ENCODE measurements at places on chromosomes 5 and 9.

DNA sequence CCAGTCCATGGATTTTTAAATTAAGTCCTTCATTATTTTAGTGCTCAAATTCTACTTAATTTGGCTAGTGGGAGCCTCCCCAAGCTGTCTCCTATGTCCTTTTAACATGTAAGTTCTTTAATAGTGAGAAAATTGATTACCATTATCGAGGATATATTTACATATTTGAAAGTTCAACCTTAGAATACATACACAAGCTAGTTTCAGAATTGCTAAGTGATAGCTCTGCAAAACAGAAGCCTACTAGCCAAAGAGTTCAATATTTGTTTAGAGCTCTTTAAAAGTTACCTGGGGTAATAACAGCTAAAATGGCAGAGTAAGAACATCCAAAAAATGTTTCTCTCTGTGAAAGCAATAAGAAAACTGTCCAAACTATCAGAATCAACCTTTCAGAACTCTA is 48.2 kb downstream of the LOX start:
- no peak for DNase-seq

- no peak for DNase-seq
These were observed 29.3 kb downstream of the CSF1R start for GRCh38 chr5:150057052-150057451.

GRCh38 chr9:15843931-15844330 is 291.1 kb downstream of the CCDC171 start:
- DNase-seq, result no peak

DNA sequence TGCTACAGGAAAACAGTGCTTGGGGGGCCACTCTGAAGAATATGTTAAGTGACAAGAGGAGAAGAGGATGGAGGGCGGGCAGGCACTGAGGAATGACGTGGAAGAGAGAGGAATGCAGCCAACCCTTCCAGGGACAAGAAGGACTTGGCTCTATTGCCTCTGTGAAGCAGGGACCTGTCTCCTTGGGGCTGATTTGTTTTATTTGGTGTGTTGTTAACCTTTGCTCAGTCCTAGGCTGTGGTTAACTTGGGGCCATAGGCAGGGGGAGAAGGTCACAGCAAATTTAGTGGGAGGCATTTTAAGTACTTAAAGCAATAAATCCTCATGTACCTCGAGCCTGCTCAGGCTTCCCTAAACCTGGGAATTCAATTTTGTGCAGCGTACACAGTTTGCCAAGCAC is 39.9 kb downstream of the KIF4B start:
- no peak for DNase-seq

GRCh38 chr5:141909212-141909611 is 14.5 kb upstream of the DELE1 start:
- DNase-seq, result no peak

GRCh38 chr5:14870337-14871213 is 1.0 kb downstream of the ANKH start:
- peak; percentile 63 for DNase-seq

DNA sequence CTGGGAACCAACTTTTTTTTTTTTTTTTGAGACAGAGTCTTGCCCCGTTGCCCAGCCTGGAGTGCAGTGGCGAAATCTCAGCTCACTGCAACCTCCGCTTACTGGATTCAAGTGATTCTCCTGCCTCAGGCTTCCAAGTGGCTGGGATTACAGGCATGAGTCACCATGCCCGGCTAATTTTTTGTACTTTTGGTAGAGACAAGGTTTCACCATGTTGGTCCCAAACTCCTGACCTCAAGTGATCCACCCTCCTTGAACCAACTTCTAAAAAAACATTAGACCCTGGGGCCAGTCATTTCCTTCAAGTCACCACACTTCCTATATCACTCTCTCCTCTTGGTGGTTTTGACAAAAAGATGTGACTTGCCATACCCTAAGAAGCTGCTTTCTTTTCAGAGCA is 10.9 kb upstream of the SHROOM1 start:
- DNase-seq, result no peak

- DNase-seq, result no peak
These were observed 14.4 kb downstream of the ELAVL2 start for GRCh38 chr9:23811633-23812032.

GRCh38 chr9:87498046-87498810 is 561 bp downstream of the DAPK1 start:
- DNase-seq, result no peak

DNA sequence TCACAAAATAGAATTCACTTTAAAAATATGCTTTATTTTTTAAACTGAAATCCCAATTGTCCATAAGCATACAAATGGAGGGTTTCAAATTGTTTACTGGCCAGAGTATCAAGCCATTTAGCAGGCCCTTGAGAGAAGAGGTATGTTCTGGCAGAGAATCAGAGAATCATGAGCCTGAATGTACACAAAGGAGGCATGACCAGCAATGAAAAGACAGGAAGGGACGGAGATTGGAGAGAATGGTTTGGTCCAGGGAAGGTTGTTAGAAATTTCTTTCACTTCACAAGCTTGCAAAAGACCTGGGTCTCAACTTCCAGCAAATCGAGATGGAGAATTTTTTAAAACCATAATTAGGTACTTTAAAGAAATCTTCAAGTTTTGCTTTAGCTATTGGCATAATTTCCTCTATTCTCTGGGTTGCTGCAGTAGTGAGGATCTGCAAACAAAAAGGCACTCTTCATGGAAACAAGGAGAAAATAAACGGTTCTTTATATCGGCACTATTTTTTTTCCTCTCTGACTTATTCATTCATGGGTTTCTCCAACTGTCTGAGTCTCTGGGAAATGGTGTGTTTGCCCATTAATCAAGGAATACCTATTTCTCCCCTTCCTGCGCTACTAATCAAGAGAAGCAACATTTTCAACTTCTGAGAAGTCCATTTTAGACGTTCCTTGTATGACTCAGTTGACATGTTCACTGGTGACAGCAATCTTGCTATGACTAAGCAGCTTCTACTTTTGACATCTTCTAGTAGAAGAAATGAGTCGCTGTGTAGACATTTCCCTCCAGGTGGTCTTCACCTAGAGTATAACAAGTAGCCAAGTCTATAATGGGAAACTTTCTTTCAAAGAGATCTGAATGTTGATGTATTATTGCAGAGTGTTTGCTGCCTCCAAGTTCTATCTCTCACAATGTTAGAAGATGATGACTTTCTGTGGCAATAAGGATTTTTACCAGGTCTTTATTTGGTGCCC is 23.1 kb upstream of the ERCC6L2 start:
- DNase-seq, result no peak

DNA sequence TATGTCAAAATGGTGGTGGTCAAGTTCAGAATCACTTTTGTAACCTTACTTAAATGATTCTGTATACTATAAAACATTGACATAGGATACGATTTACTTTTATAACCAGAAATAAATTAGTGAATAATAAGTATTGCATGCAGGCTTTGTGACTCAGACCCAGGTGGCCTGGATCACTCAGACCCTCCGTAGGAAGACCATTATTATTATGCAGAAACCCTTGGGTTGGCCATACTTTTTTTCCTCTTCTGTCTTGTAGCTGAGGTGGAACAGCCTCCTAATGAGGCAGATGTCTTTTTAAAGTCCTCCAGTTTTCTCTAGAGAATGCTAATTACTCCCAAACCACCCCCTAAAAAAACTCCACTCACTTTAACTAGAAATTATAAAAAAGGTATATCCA is 121.9 kb downstream of the LPAR1 start:
- DNase-seq, result no peak

DNA sequence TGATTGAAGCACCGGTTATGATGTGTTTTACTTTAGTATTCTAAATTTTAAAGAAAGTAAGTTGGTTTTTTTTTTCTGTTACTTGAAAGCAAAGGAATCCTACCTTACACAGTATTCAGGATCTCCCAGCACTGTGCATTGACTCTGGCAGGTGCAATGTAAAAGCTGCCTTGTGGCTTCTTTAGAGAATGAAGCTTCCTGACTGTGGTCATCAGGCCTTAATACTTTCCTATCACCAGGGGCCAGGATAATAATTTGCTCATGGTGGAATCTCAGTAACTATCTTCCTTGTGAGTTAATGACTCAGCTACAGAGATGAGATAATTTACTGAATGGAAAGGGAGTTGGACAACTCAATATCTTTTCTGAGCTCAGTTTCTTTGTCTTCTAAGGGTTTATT is 435.5 kb upstream of the ZNF608 start:
- no peak for DNase-seq

GRCh38 chr5:119385136-119385535 is 29.3 kb downstream of the TNFAIP8 start:
- no peak for DNase-seq

- DNase-seq, result no peak
These were observed 86.5 kb downstream of the MTRR start for GRCh38 chr5:7955476-7955875.

GRCh38 chr9:21251190-21251589 is 11.4 kb upstream of the IFNA14 start:
- no peak for DNase-seq

DNA sequence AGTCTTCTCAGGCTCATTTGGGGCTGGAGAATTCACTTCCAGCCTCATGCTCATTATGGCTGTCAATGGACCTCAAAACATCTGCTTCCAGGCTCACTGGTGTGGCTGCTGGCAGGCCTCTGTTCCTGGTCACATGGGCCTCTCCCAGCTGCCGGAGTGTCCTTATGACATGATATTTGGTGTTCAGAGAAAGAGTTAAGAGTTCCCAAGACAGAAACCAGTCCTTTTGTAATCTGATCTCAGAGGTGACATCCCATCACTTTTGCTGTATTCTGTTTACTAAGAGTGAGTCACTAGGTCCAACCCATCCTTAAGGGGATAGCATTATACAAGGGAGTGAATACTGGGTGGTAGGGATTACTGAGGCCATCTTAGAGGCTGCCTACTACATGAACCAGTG is 104.6 kb downstream of the CACNA1B start:
- DNase-seq, result no peak

DNA sequence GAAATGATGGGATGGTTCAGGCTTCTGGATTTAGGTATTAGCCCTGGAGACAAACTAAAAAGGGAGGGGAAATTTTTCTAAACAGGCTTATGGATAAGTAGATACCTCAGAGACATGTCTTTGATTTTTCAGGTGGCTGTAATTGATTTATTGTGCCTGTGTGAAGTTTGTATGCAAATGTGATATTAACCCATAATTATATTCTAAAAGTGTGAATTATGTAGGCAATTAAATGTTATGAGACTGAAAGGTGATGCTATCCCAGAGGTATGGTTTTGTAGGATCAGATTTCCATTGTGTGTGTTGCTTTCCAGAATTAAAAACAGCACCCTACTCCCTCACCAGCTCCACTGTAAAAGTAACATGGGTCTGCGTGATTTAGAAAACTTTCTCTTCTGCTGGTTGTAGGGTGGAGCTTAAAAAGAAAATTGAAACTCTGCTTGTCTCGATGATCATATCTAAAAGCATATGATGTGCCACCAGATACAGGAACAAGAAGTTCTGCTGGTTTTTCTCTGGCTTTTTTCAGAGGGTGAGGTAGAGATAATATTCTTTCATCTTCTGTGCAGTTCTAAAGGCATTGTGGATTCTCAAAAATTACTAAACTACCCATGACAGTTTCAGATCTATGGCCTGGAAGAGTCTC is 71.8 kb upstream of the TAF11L2 start:
- DNase-seq, result no peak

- DNase-seq, result no peak
These were observed 163.4 kb downstream of the HSD17B3 start for GRCh38 chr9:96138616-96139015.

GRCh38 chr5:170437621-170438375 is 48.6 kb upstream of the KCNMB1 start:
- no peak for DNase-seq

- no peak for DNase-seq
These were observed 149.7 kb upstream of the SPRY4 start for GRCh38 chr5:142474431-142475094.

DNA sequence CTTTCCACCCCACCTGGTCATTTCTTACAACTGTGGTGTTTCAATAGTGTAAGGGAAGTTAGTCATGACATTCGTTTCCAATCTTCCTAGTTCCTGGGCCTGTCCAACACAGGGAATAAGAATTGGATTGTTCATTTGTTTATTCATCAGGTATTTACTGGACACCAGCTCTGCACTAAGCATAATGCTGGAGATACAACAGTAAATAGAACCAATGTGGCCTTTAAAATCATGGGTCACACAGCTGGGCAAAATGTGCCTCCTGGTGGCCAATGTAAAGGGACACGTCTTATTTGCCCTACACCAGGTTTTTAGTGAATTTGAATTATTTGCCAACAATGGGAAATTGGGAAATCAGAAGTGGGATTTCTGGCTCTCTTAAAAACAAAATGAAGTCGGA is 10.4 kb downstream of the ABLIM3 start:
- no peak for DNase-seq

GRCh38 chr9:113705928-113706519 is 170.1 kb upstream of the ZNF618 start:
- DNase-seq, result no peak

GRCh38 chr9:1200847-1201251 is 150.7 kb downstream of the DMRT2 start:
- no peak for DNase-seq

DNA sequence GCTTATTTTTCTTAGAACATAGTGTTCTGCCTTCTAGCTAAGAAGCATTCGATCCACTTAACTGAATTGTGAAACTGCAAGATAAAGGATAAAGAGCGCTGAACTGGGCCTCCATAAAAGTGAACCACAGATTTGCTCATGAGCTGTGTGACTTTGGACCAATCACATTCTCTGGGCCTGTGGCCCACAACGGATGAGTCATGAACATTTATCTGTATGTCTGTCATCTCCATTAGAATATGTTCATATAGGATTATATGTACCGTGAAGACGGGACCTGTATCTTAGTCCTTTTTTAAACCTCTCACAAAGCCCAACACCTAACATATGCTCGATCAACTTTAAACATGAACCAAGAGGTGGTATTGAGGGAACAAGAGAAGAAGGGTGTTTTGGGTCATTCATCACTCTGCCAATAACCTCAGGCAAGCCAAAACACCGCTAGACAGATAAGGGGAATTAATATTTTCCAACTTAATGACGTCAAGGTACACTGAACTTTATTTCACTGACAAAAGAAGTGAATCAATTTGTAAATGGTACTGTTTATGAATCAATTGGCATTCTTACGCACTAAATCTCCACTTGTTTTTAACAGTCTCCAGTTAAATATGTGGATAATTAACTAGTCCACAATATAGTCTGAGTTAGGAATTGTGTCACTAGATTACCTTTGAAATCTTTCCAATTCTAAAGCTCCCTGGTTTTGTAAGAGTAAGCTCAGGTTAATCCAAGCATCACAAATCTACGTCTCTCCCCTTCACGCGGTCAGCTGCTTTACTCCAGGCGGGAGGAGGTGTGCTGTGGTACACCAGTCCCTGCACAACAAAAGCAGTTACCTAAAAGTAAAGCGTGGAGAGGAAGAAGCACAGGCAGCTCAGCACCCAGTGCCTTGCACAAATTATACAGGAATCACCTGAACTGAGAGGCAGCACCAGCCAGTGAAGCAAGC is 1.6 kb downstream of the TMEM245 start:
- DNase-seq, result no peak

DNA sequence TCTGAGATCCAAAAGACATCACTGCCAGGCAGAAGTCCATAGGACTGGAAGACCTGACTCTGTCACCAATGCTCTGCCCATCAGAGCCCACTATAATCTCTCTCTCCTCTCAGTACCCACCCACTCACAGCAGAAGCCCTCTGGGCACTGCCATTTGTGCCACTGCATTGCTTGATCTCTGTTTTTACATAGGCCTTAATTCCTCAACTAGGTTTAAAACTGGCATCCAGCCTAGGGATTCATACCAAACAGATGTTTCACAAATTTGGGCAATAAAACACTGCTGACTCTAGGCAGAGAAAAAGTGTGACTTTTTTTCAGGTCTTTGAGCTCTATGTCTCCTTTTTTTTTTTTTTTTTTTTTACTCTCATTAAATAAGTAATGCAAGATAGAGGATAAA is 91.1 kb upstream of the RANBP3L start:
- DNase-seq, result no peak

- no peak for DNase-seq
These were observed 3.3 kb downstream of the ZNF608 start for GRCh38 chr5:124742983-124743601.

Data from immature natural killer cell (primary cell).